ENCODE measurements at places on chromosomes 16 and 17.
A peak's percentile ranks its signal among the peaks of the same experiment; 100 is the strongest.

GRCh38 chr16:89150090-89150835 lies 21.3 kb upstream of the CDH15 start:
- no peak for DNase-seq

DNA sequence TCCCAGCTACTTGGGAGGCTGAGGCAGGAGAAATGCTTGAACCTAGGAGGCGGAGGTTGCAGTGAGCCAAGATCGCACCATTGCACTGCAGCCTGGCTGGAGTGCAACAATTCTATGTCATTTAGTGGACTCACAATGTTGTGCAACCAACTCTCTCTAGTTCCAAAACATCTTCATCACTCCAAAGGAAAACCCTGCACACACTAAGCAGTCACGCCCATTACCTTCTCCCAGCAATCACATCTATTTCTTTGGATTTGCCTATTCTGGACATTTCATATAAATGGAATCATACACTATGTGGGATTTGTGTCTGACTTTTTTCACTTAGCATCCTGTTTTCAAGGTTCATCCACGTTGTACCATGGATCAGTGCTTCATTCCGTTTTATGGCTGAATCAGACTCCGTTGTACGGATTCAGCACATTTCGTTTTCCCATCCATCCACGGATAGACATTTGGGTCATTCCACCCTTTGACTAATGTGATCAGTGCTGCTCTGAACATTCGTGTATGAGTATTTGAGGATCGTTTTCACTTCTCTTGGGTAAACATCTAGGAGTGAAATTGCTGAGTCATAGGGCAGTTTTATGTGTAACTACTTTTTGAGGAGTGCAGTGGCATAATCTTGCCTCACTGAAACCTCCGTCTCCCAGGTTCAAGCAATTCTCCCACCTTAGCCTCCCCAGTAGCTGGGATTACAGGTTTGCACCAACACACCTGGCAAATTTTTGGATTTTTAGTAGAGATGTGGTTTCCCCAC lies 45.4 kb upstream of the EMP2 start:
- peak; percentile 11 for DNase-seq

- DNase-seq: no peak
Measured at GRCh38 chr16:7545251-7545650, 212.6 kb downstream of the RBFOX1 start.

DNA sequence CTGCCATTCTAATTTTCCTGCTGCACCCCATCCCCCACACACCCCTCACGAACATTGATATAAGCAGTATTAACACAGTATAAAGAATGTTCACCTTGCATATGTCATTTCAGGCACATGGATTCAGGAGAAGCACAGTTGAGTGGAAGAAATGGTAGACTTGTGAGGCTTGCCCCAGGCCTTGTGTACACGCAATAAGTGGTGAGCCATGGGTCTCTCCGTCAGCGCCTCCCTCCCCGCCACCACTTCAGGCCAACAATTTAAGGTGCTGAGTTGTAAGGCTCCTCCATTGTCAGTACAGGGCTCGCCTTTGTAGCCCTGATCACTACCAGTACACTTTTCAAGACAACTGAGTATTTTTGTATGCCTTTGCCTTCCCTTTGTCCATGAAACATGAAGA lies 12.2 kb upstream of the CLEC18C start:
- DNase-seq: no peak

GRCh38 chr16:88477631-88478519 lies 24.8 kb downstream of the ZFPM1 start:
- DNase-seq: peak; percentile 41

DNA sequence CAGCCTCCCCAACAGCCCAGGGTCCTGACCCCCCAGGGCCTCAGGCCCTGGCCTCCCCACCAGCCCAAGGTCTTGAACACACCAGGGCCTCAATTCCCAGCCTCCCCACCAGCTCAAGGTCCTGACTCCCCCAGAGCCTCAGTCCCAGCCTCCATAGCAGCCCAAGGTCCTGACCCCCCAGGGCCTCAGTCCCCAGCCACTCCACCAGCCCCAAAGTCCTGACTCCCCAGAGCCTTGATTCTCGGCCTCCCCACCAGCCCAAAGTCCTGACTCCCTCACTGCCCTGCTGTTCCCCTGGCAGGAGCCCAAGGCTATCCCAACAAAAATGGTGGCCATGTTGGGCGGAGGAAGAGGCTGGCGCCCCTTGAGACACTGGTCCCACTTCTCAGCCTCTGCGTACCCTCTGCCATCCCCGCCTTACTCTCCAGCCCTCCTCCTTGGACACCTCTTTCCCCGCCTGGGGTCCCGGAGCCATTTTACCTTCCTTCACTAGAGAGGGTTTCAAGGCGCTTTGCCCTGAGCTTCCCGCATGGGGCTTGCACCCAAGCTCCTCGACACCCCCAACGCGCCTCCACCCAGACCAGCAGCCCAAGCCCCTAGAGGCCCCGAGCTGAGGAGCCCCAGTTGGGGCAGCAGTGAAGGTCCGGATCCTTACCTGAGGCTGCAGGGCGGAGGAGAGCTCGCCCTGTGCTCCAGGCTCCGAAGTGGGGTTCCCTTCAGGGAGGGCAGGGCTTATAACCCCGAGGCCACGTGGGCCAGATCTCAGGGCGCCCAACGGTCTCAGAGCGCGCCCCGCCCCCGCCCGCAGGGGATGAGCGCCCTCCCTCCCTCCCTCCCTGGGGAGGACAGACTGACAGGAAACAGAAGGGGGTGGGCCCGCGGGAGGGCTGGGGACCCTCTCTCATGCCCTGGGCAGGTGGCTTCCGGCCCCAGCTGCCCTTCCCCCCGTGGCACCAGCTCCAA lies 3.5 kb upstream of the TSPOAP1 start:
- DNase-seq: peak; percentile 98

GRCh38 chr17:14803826-14804225 lies 461.3 kb downstream of the PMP22 start:
- no peak for DNase-seq

GRCh38 chr16:71781741-71782140 lies 26.9 kb downstream of the AP1G1 start:
- DNase-seq: no peak

- DNase-seq: no peak
Measured at GRCh38 chr16:86277221-86277620, 233.1 kb upstream of the FOXF1 start.

GRCh38 chr17:13509527-13509926 lies 92.2 kb downstream of the HS3ST3A1 start:
- no peak for DNase-seq

DNA sequence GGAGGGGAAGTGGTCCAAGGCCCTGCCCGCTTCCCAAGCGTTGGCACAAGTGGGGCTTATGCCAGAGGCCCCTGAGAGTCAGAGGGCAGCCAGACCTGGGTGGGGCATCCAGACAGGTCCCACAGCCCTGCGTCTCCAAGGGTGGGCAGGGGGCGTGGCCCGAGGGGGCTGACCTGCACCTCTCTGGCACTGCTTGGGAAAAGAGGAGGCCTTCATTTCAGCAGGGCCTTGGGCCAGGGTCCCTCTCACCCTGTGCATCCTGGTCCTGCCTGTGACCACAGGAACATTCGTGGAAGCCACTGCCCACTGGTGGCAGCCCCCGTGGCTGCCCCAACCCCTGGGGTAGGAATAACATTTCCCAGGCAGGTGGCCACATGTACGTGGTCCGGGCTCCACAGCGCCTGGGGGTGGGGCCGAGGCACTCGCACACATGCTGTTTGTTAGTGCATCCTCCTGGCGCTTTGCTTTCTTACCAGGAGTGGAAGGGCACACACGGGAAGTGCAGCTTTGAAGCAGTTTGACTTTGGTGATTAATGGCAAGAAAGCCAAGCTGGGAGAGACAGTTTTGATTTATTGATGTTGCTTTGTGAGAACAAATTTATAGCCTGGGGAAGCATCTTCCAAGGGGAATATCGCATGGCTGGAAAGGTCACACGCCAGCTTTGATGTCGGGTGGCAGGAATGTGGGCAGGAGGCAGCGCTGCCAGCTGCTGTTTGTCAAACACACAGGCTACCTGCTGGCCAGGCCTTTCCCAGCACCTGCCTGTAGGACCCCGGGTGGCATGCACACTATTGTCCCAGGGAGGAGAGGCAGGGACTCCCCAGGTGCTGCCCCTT lies 4.3 kb downstream of the CENPX start:
- no peak for DNase-seq

DNA sequence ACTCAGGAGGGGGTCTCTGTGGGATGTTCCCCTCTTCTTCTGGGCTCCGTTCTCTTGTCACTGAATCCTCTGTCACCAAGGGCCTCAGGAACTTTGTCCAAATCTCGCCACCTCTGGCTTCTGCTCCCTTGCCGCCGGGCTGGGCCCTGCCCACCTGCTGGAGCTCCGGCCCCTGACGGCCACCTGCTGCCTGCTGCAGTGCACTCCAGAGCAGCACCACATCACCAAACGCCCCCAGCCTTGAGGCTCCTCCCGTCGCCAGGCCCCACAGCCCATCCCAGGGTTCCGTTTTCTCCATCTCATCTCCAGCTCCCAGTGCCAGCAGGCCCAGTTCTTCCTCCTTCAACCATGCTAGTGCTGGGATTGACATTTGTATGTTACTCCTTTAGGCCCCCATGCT lies 43.6 kb downstream of the FOXL1 start:
- no peak for DNase-seq

DNA sequence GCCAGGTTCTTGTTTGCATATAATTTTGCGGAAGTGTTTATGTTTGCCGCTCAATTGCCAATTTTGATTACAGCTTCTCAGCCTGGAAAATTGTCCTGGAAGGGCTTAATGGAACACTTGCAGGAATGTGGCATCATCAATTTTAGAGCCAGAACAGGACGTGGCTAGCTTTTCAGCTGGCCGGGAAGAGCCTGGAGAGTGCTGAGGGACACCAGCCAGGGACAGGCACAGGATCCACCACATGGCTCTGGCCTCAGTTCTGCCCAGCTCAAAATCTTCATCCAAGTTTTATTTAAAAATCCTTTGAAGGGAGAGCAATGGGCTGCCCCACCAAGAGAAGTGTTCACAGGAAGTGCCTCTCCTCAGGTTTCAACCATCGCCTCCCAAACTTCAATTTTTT lies 287.2 kb upstream of the HSBP1 start:
- DNase-seq: no peak

- DNase-seq: no peak
Measured at GRCh38 chr17:71327376-71328059, 793.3 kb upstream of the SOX9 start.

GRCh38 chr17:72008236-72008876 lies 112.5 kb upstream of the SOX9 start:
- no peak for DNase-seq

DNA sequence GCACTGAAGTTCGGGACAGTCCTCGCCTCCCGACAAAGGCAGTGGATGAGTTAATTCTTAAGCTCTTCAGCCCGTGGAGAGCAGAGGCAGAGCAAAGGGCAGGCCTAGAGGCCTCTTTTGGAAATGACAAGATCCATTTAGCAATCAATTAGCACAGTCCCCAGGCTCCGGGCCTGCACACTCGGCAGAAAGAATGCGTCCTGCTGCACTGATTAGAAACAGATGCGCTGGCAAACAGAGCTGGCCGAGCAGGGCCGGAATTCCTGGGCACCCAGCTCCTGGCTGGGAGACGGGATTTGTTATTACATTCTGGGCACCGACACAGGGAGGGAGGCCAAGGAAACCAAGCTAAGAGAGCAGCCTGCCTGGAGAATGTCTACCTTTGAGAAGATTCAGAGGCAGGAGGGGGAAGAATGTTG lies 162.9 kb downstream of the COPRS start:
- DNase-seq: no peak

DNA sequence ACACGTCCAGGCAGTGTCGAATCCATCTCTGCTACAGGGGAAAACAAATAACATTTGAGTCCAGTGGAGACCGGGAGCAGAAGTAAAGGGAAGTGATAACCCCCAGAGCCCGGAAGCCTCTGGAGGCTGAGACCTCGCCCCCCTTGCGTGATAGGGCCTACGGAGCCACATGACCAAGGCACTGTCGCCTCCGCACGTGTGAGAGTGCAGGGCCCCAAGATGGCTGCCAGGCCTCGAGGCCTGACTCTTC lies 7.2 kb upstream of the CD68 start:
- peak; percentile 100 for DNase-seq

All from activated CD4-positive, alpha-beta T cell treated with anti-CD3 and anti-CD28 coated beads, Interleukin-10, Interleukin-2, amounts not matched to agents 100 ng/mL and 50 ng/mL, durations not matched to agents 16 hours and 8 hours (primary cell).